ENCODE measurements at places on chromosomes 11 and 22.

DNA sequence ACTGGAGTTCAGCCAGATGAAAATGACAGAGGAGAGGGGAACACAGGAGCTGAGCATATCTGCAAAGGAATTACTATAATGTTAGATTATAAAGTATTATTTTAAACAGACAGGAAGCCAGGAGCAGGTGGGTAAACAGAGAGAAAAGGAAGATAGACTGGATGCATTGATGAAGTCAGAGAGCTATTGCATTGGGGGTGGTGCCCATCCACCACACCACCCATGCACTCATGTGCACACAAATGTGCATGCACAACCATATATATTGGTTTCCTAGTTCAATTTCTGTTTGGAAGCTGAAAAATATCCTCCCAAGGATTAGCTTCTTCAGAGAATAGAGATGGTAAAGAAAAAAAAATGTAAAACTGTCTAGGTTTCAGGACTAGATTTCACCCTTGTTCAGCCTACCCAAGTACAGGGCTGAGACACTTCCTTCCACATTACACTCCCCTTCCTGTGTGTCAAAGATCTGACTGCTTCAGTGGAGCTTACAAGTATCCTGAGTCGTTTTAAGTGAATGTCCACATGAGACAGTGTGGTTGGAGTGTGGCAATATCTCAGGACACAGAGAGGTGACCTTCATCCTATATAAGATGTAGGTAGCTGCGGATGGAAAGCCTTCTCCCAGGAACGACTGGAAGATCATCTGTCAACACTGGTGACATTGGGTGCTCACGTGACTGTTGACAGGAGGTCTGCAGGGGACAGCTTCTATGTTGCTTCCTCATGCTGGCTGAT is 12.2 kb upstream of the SMPD1 start:
- DNase-seq: no peak

DNA sequence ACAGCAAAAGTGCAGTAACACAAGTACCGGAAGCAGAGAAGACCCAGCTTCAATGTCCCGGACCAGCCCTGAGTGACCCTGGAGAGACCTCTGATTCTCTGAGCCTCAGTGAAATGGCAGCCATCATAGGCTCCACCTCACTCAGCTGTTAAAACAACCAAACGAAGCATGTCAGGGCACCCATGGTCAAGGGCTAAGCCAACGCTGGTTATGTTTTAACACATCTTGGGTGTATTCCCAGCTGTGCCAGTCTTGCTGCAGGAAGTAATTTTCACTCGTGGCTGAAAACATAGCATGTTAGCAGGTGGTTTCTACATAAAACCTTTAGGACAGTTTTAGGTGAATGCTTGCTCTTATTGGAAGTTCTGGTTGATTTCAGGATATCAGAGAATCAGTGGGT is 30.9 kb downstream of the LMO2 start:
- DNase-seq: no peak

DNA sequence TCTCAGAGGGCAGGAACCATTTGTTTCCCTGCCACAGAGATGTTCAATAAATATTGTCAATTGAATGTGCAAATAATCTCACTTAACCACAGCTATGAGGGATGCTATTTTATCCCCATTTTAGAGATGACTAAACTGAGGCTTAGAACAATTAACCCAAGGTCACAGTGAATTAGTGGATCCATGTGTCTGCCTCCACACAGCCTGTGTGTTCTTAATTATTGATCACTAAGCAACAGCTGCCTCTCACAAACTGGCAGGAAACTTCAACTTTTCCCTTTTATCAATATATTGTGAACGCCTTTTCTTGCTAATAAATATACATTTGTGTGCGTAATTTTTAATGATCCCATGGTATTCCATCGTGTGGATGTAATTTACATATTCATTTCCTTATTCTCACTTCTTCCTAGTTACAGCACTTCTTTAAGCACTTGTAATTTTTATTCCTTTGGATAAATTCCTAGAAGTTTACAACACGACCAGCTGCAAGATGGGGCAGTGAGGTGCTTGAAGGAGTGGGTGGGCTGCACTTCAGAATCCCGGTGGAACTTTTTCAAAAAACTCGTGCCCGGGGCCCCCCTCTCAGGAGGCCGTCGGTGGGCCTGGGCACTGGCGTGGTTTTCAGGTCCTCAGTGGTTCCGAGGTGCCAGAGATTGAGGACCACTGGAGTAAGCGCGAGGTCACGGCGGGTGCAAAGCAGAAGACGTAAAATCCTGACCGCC is 915 bp upstream of the SREBF2 start:
- DNase-seq: no peak

DNA sequence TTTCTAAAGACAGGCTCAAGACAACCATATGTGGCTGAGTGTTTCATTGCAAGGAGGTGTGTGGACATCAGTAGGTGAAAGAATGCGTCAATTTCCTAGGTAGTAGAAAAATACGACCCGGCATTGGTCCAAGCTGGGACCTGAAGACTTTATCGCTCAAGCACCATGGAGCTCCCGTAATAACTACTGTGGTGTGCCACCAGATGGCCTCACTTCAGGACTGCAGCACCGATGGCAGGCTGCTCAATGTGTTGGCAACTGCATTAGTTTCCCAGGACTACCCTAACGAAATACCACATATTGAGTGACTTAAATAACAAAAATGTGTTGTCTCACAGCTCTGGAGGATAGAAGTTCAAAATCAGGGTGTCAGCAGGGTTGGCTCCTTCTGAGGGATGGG is 72.4 kb upstream of the FAT3 start:
- DNase-seq: no peak

- DNase-seq: no peak
Measured at GRCh38 chr11:31960126-31960525, 130.7 kb upstream of the RCN1 start.

DNA sequence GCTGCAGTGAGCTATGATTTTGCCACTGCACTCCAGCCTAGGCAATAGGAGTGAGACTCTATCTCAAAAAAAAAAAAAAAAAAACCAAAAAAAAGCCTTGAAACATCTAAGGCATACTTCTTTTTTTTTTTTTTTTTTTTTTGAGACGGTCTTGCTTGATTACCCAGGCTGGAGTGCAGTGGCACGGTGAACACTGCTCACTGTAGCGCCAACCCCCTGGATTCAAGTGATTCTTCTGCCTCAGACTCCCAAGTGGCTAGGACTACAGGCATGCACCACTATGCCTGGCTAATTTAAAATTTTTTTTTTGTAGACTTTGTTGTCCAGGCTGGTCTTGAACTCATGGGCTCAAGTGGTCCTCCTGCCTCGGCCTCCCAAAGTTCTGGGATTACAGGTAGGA is 19.5 kb downstream of the ARFGAP3 start:
- DNase-seq: no peak

GRCh38 chr11:58134151-58134550 is 8.8 kb upstream of the OR9I1 start:
- DNase-seq: no peak

DNA sequence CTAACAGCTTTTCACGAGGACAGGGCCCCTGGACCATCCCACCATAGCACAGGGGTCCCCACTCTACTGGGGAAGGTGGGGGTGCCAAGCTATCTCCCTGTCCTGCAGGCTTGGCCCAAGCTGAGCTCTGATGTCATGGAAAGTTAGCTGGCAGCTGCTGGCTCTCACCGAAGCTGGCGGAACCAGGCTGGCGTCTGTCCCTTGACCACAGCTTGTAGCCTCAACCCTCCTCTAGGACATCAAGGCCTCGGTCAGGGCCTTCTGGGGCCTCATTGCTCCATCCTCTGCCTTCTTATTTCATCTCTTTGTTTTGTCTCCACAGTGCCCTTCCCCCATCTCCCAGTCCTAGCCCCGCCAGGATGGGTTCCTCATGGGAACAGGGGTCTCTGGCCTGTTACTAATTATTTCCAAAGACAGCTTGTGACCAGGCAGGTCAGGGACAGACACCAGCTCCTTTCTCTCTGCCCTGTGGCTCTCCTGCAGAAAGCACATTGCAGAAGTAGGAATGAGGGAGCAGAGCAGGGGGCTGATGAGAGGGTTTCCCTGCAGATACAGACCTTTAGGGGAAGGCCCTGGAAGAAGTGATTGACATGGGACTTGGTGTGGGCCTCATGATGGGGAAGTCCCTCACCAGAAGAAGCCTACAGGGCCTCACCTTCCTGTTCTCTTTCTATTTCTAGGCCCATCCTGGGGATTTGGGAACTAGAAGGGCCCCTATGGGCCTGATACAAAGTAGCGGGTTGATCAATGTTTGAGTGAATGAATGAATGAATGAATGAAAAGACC is 97.5 kb upstream of the ALX4 start:
- no peak for DNase-seq

- DNase-seq: no peak
Measured at GRCh38 chr22:47054231-47055072, 292.0 kb downstream of the TBC1D22A start.

DNA sequence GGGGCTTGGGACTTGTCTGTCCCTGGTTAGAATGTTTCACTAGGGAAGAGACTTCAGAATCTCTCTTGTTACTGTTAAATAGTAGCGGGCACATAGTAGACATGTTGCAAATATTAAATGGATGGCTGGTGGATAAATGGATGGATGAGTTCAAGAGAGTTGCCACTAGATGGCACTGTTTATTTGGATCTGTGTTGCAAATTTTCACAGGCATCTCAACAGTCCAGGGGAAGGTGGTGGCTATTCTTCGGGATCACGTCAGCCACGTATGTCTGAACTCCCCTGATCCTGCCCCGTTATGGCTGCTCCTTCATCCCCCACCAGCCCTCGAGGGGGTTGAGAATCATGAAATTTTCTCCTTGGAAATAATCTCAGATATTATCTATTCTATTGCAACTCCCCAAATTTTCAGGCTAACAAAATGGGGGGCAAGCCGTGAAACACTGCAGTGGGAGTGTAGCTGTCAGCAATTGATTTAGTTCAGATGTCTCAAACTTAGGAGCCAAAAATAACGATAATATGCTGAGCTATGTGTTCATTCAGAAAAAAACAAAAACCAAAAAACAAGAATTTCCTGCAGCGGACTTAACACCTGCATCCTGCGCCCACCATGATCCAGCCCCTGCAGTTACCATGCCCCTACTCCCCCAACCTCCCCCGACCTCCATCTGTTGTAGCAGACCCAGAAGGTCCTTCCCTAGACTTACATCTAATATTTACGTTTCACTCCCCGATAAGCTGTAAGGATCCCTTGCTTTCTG is 29.1 kb upstream of the BIRC3 start:
- DNase-seq: peak; percentile 77

- DNase-seq: no peak
Measured at GRCh38 chr11:64318766-64319761, 1.1 kb downstream of the PRDX5 start.

DNA sequence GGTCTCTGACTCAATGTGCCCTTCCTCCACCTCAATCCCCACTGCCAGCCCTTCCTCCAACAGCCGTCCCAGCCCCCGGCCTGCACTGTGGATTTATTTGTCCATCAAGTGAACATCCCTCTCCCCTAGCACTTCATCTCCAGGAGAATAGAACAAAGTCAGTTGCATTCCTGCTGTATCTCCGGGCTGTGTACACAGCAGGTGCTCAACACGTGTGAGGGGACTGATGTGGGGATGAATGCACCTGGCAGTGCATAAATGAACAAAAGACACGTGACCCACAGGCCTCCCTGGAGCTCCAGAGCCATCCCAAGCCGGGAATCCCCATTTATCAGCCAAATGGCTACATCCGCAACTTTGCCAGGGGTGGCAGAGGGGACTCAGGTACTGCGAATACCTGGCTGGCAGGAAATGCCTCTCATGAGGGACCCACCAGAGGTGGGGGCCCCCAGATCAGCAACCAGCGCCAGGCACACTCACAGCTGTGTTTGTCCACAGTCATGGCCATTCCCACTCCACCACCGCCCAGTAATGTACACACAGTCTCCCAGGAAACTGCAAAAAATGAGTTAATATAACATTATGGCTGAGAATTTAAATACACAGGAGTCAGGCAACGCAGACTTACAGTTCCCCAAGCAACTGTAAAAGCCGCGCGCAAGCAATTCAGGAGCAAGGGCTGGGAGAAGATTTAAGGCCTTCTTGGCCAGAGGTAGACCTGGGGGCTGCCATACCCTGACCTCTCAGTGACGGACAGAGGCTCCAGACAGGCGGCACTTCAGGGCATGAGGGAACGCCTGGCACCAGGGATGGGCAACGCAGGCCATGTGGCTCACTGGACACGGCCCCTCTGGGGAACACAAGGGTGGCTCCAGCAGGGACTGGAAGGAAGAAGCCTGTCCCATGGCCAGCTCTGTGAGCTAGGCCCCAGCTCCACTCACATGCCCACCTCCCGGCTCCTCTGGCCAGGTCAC is 50.3 kb upstream of the TCF20 start:
- no peak for DNase-seq

GRCh38 chr11:41988951-41989572 is 529.6 kb upstream of the LRRC4C start:
- DNase-seq: no peak

GRCh38 chr11:61154528-61154927 is 6.7 kb downstream of the VPS37C start:
- DNase-seq: no peak

DNA sequence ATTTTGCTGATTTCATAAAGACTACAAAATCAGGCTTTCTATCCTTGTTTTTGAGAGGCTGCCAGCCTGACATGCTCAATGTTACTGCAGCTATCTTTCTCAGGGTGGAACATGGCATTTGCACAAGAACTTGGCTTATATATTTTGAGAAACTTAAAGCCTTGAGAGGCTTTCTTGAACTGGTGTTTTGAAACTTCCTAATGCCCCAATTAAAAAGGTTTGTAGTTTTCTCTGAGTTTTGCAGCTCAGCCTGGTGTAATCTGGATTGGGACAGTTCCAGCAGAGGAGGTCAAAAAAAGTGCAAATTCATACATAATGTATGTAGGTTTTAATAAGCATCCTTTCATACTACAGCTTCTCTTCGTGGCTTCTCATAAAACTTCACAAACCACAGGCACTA is 223.4 kb downstream of the FAM76B start:
- DNase-seq: no peak

GRCh38 chr11:128814856-128815705 is 52.0 kb downstream of the KCNJ1 start:
- DNase-seq: no peak

DNA sequence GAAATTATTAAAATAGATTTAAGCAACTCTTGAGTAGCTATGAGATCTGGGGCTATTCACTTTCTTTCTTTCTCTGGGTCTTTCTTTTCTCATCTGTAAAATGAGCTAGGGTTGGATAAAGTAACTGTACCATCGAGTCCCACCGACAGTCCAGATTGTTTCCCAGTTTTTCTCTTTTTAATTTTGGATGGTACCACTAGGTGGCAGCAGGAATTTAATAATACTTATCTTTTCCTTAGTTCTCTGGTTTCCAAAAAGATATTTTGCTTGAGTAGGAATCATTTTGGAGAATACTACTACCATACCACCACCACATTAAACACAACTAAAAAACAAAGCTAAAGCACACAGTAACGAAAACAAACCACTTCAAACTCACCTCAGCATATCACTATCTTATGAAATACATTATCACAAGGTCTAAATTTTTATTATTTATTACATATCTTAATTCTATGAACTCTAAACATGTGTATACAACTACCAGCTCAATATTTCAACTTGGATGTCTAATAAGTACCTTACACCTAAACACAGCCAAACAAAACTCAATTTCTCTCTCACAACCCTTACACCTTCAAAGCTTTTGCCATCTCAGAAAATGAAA is 584.0 kb downstream of the KCNA4 start:
- DNase-seq: no peak

- DNase-seq: no peak
Measured at GRCh38 chr22:24847490-24847889, 41.5 kb downstream of the SGSM1 start.

- DNase-seq: no peak
Measured at GRCh38 chr11:13552784-13553183, 57.0 kb upstream of the PTH start.

GRCh38 chr22:44439356-44440223 is 58.4 kb downstream of the RTL6 start:
- no peak for DNase-seq

- no peak for DNase-seq
Measured at GRCh38 chr11:74466916-74467885, at the start of gene KCNE3. Gene KCNE3 (minus strand): TSS chr11:74467549. CDS start chr11:74457563, 9,986 bp downstream.
